ENCODE measurements at places on chromosomes 5 and 9.

DNA sequence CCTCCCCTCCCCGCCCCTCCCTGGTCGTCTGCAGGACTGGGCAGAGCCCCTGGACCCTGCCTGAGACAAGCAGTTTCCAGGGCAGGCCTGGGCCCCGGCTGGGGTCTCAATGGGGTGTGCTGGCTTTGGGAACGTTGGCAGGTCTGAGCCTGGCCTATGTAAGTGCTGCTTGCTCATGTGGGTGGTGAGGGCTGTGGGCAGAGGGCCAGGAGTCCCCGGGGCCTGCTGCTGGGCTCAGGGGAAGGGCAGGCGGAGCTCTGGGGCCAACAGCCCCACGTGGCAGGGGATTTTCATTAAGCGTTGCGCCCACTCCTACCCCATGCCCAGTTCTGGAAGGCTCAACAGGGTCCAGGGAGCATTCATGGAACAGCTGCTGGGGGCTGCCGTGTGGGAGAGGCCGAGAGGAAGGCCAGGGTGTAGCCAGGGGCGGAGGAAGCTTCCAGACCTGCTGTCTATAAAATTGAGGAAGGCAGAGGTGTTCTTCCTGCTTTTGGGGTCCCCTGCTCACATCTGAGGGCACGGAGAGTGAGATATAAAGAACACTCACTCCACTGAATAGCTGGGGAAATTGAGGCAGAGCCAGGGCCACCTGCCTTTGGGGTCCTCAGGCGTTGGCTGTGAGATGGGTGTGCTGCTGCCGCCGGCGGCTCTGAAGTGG, 32.5 kb downstream of the RXRA start:
- DNase-seq: no peak

DNA sequence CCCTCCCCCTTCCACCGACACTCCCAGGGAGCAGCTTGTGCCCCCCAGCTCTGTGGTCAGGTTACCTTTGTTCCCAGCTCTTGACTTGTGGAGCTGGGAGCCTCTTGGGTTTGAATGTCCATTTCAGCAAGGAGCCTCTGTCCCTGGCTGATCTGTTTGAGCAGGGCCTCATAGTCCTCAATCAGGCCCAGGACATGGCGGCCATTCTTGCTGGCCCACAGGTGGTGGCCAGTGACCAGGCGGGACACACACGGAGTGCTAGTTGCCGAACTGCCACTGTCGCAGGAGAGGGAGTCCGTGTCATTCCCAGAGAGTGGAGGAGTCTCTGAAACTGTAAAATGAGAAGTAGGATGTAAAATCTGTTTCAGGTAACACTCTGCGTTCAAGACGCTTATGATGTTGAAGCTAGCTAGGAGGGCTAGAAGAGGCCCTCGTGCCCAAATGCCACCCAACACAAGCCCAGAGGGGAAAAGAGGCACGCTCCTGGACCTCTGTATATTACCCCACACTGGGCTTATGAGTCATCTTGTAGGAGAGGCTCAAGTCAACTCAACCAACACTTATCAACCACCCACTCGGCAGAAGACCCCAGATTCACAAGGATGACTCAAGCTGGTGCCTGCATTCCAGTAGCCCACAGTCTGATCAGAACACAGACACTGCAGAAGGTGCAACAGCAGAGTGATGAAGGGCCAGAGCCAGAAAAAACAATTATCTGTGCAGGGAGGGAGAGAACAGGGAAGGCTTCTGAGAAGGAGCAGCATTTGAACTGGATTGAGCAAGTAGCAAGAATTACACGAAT, 177.0 kb downstream of the CDK5RAP2 start:
- no peak for DNase-seq

- DNase-seq: no peak
Observed at GRCh38 chr5:65163698-65164097, 318.0 kb downstream of the ADAMTS6 start.

DNA sequence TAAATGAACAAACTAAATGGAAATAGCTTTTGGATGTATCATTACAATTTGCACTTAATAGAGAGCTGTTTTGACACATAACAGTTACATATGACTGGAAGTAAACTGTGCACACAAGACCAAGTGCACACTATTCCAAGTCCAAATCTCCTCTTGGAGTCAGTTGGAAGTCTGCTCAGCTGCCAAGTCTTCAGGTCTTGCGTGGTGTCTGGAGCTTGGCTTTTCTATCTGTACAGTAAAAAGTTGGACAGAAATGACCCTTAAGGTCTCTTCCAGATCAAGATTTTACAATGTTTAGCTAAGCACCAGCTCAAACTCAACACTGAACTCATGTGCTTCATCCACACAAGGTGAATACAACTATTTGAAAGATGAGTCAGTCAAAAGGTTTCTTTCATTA, 456.9 kb downstream of the RASEF start:
- no peak for DNase-seq

- no peak for DNase-seq
Observed at GRCh38 chr9:105901514-105902109, 207.3 kb downstream of the TMEM38B start.

DNA sequence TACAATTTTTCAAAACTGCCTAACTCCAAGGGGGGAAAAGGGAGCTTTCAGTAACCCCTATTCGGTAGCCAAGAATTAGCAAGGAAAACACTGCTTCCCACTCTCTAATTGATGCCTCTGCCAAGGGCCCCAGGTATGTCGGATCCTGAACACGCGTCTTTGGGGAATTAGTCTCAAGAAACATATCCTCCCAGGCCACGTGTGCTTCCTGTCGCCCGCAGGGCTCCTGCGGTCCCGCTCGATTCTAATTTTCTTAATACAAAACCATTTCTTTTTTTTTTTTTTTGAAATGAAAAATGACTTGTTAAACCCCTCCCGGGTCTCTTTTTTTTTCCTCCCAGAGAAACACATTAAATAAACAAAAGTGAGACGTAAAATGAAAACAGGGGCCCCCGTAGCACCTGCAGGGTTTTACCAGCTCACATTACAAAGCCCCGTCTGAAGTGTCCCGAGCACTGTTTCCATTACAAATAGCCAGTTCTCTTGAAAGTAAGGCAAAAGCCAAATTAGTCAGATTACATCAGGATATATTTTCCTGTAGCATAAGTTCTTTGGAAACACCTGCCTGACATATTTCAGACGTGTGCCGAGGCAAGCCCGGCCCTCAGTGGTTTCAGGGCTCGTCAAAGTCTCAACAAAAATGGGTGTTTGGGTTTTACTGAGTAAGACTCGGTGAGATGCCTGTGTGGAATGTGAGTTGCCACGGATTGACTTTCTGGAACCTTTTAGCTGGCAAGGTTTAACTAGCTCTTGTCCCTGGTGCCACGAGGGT, 21.5 kb downstream of the SMIM23 start:
- no peak for DNase-seq

DNA sequence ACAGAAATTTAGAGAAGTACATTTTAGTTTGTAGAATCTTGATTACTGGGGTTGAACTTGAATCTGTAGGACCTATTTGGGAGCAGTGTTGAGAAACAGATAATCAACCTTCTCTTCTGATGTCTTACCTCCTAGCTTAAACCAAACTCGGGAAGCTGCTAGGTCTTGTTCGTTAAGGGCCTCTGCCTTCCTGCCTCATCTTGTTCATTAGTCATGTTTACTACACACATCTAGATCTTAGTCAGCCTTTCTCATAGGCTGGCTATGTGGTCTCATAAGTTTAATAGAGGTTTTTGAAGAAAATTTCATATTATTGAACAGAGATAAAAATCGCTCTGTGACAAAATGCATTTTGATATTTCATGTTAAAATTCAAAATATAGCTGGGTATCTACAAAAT, 331.0 kb upstream of the EDIL3 start:
- no peak for DNase-seq

- DNase-seq: no peak
Observed at GRCh38 chr5:124806373-124807077, 60.1 kb upstream of the ZNF608 start.

- no peak for DNase-seq
Observed at GRCh38 chr9:106220415-106220814, 526.1 kb downstream of the TMEM38B start.

GRCh38 chr5:65577141-65577540, 14.0 kb downstream of the PPWD1 start:
- no peak for DNase-seq

DNA sequence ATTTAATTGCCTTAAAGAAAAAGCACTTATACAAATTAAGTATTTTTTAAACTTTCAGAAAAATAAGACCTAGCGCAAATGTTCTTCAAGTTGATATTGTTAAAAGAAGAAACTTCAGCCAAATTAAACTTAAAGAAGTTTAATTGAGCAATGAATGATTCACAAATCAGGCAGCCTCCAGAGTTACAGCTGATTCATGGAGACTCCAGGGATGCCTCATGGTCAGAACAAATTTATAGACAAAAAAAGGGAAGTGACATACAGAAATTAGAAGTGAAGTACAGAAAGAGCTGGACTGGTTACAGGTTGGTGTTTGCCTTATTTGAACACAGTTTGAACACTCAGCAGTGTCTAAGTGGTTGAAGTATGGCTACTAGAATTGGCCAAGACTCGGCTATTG, 60.3 kb downstream of the CDKN2A start:
- no peak for DNase-seq

- DNase-seq: no peak
Observed at GRCh38 chr5:9833871-9834270, 203.7 kb upstream of the TAS2R1 start.

- DNase-seq: no peak
Observed at GRCh38 chr5:74851684-74852353, 14.4 kb downstream of the FAM169A start.

- no peak for DNase-seq
Observed at GRCh38 chr5:963673-964531, 44.7 kb upstream of the NKD2 start.

DNA sequence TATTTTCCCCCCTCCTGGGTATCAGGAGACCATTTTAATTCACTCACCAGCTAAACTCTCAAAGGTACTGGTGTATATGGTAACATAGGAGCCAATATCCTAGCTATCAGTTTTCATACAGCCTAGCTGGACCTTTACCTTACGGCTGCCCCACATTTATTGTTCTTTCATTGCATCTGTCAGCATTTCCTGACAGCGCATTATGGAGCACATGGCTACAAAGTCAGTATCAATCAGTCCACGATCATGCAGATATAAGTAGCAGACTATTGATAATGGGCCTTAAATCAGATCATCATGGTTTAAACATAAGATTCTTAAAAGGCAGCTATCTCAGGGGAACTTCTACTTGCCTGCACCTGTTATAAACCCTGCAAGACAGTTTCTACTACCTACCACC, 304.7 kb downstream of the KIAA0825 start:
- no peak for DNase-seq

DNA sequence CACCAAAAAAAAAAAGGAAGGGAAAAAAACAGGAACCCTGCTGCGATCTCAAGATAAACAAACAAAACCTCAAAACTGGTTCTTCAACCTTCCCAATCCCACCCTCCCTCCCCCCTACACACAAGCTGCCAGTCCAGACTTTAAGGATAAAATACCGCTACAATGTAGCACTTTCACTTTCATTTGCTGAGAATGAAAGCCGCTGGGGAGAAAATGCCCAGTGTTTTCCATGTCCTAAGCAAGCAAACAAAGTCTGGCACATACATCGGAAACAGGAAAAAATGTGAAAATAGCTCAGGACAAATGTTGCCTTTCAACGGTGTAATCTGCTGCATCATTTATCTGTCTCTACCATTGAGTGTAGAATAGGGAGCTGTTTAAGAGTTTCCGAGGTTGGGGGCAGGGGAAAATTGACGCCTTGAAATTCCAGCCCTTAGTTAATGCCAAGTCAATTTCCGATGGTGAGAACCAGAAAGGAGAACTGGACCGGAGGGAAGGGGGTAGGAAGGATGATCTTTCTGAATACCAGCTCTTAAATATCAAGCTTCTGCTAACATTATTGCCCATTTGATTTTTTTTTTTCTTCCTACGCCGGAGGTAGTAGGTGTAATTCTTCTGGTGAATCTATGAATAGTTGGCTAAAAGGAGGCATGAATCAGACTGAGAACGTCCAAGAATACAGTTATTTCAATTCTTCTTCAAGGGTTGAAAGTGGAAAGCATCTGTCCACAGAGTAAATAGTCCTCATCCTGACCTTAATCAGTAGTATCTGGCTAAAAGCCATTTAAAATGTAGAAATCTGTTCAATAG, 1.2 kb upstream of the ADAMTS6 start:
- DNase-seq: no peak

- no peak for DNase-seq
Observed at GRCh38 chr5:2427983-2428382, 323.5 kb downstream of the IRX2 start.

DNA sequence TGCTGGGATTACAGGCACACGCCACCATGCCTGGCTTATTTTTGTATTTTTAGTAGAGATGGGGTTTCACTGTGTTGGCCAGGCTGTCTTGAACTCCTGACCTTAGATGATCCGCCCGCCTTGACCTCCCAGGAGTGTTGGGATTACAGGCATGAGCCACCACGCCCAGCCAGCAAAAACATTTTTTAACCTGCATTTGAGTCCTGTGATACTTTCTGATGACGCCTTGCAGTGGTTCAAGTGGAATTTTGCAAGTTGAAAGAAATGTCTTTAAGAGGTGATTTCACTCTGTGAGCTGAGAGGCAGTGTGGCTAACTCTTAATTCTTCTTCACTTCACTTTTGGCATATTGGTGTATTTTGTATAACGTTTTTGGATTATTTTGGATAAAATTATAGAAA, 9.1 kb downstream of the ANP32B start:
- DNase-seq: no peak

DNA sequence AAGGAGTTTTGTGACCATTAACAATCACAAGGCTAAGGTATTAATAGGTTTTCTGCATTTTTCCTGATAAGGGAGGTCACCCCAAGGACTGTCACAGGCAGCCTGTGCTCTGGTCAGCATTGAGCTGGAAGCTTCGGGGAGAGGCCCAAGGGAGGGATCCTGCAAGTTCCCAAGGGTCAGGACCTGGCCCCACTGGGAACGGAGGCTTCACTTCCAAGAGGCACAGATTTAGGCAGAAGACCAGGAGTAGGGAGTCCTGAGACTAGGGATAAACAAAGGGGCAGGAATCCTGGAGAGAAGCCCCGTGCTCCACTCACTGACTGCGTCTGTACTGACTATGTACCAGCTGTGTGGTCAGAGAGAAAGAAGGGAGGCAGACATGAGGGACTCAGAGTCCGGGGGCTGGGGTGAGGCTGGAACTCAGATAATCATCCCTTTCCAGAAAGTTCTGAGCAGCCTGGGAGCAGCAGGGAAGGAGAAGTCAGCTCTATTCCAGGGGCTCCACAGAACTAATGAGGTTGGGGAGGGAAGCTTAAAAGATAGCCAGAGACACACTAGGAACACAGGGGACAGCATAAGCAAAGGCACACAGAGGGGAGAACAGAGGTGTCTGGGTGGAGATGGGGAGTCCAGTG, 37.8 kb downstream of the B4GALT1 start:
- DNase-seq: no peak

GRCh38 chr9:105690742-105691141, 3.6 kb upstream of the TMEM38B start:
- DNase-seq: no peak

All from activated CD4-positive, CD25-positive, alpha-beta regulatory T cell (primary cell).